NCI-H510A treated with DMSO at 0.1 percent for 48 hours (cell line): ENCODE measurements at places on chromosomes 11 and 22.
A peak's percentile ranks its signal among the peaks of the same experiment; 100 is the strongest.

DNA sequence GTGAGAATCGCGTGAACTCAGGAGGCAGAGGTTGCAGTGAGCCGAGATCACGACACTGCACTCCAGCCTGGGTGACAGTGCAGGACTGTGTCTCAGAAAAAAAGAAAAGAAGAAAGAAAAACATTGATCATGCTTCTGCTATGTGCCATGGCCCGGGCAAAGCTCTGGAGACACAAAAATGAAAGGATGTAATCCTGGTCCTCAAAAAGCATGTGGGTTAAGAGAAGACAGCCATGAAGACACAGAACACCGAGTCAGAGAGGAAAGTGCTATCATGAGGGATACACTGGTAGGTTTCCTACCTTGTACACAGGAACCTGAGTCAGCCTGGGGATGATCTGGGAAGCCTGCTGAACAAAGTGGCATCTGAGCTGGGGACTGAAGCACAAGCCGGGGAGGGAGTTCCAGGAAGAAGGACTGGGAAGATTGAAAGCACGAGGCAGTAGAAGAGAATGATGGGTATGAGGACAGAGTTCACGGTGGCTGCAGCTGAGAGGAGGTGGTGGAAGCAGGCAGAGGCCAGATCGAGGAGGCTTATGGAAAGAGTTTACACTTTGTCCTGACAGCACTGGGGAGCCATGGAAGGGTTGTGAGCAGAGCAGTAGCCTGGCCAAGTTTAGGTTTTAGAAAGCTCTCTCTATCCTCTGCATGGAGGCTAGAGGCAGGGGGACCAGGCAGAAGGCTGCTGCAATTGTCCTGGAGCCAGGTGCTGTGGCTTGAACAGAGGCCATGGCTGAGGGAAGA is 9.9 kb upstream of the MAFF start:
- no peak for DNase-seq

- DNase-seq, result no peak
Measured at GRCh38 chr11:117614728-117615127, 182.3 kb downstream of the DSCAML1 start.

- DNase-seq, result peak; percentile 33
Measured at GRCh38 chr22:43088627-43088983, 586 bp downstream of the TTLL1 start.

DNA sequence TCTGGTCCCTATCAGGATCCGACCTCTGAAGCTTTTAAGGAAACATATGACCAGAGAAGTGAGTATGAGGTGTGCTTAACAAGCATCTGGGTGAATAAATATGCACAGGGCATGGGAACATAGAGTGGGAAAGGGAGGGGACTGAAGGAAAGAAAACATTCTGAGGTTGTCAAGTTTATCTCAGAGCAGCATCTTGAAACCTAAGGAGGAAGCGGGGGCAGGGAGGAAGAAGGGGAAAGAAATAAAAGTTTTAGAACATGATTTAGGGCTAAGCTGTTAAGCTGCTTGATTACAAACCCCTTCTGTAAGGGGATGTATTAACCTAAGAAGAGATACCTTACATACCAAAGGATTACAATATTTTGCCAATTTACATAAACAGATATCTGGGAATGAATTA is 24.0 kb upstream of the SC5D start:
- DNase-seq, result no peak

GRCh38 chr11:30582726-30583125 is 3.4 kb downstream of the MPPED2 start:
- no peak for DNase-seq
